ENCODE measurements at places on chromosomes 7 and 10.

DNA sequence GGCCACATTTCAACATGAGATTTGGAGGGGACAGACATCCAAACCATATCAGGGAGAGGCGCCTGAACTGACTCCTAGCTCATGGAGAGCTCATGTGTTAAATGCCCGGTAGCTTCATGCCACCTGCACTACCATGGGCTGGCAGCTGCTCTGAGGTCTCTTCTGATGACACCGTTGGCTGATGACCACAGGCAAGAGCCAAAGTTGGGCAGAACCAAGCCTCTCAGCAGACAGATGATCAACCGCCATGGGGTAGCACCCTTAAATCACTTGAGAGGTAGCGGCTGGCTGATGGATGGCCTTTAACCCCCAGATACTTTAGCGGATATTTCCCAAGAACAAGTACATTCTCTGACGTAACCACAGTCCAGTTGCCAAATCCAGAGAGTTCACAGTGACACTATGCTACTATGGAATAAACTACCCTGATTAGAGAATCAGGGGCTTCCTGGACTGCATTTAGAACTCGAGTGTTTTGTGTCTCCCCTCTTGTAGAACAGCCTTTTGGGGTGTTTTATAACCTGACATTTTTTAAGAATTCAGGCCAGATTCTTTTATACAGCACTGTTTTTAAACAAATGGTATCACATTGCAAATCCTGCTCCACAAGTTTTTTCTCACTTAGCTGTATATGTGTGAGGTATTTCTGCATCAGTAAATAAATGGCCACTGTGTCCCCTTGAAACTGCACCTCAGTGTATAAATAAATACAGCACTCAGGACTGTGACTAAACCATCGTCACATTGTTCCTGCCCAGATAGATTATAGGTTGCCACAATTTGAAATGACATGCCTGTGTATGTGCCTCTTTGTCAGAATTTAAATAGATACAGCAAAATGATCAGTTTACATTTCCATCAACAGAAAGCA is 30.8 kb upstream of the DRGX start:
- no peak for DNase-seq

- no peak for DNase-seq
Observed at GRCh38 chr10:48554656-48555055, 50.2 kb downstream of the ARHGAP22 start.

DNA sequence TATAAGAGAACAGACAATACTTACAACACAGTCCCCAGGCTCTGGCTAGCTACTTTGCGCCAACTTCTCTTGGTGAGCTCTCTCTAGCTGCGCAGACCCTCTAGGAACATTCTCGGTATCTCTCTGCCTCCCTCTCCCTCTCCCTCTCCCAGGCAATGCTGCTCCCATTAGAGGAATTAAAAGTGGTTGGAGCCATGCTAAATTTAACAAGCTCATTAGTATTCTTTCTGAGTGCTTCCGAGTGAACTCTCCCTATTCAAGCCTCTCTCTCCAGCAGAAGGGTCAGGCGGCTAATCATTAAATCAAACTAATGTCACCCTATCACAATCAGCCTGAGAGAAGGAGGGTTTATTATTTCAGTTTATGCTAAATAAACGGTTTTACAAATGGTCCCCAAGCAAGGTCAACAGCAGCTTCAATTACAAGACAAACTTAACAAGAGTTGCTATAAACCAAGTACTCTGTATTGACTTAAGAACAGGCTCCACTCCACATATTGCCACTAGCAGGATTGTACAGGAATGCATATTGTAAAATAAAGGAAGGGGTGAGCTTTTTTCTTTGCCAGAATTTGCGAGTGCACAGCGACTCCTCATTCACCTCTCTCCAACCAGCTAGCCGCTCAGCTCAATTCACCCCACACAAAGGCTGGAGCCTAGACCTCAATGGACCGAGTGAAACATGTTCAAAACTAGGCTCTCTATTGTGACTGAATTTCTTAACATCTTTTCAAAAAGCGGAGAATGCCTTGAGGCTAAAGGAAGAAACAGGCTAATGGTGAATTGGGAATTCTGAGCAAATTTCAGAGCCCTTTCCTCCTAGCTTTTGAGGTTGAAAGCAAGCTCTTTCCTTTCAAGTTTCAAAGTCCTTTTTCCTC is 84.4 kb downstream of the GLI3 start:
- DNase-seq: no peak

- no peak for DNase-seq
Observed at GRCh38 chr7:118826246-118826645, 601.7 kb downstream of the ANKRD7 start.

GRCh38 chr7:33678569-33679335 is 226.6 kb upstream of the BMPER start:
- DNase-seq: no peak

GRCh38 chr7:69190763-69191162 is 407.5 kb upstream of the AUTS2 start:
- no peak for DNase-seq

- no peak for DNase-seq
Observed at GRCh38 chr10:93622942-93623341, 10.6 kb downstream of the PDE6C start.

GRCh38 chr10:35925493-35925892 is 283.4 kb upstream of the FZD8 start:
- DNase-seq: no peak

GRCh38 chr7:47298636-47299035 is 283.3 kb downstream of the TNS3 start:
- DNase-seq: no peak

DNA sequence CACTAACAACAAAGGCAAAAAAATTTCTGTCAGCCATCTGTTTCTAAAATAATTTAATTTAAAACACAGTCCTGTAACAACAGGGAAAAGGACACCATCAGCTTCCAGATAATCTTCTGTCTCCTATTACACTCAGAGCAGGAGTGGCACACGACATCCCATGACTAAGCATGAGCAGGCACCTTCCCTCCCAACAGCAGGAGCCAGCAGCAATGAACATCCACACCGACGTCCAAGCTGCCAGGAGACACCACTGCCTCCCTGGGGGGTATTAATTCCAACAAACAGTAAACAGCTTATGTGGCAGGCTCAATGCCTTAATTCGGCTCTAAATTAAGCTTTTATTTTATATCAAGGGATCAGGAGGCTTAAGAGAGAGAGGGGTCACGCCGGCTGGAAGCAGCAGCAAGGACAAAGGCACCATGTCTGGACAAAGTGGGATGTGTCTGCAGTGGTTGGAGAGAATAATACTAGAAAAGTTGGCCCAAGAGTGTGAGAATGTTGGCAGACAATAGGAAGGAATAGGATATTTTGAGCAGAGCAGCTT is 45.7 kb downstream of the KIAA1549 start:
- DNase-seq: no peak
